NCI-H526 (cell line): ENCODE measurements at places on chromosomes 4 and X.

DNA sequence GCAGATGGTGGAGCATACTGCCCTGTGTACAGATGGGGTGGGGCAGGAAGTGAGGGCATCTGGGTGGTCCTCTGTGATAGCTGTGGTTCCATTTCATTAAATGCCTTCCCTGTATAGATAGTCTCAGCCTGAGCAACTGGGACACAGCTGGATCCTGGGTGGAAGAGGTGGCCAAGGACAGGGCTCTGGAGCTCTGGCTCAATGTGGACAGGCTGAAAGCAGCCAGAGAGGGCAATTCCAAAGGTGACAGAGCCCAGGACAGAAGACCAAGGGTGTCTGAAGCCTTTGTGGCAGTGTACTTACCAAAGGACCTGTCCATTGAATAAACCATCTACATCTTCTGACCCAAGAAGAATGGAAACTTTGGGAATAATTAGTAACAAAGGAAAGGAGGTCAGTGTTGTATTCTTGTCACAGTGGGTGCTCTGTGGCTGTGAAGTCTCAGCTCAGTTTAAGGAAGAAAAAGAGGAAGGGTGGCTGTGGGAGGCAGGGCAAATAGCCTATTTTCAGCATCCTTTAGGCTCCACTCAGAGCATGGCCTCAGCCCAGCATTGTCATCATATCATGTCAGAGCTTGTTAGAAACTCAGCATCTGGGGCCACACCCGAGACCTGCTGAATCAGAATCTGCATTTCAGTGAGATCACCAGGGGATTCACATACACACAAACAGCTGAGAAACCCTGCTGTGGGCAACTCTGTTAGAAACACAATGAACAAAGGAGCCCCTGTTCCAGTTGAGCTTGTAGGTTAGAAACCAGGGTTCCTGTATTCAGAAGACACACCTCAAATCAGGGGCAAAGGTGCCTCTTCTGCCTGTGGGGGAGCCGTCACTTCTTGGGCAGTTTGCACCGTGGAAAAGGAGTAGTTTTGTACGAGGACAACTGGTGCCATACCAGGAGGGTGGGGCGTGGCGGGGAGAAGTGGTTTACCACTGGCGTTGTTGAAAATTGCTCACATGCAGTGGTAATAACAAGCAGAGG is 168.6 kb downstream of the PTTG2 start:
- peak; percentile 12 for DNase-seq

GRCh38 chr4:30258949-30259348 is 461.2 kb upstream of the PCDH7 start:
- no peak for DNase-seq

DNA sequence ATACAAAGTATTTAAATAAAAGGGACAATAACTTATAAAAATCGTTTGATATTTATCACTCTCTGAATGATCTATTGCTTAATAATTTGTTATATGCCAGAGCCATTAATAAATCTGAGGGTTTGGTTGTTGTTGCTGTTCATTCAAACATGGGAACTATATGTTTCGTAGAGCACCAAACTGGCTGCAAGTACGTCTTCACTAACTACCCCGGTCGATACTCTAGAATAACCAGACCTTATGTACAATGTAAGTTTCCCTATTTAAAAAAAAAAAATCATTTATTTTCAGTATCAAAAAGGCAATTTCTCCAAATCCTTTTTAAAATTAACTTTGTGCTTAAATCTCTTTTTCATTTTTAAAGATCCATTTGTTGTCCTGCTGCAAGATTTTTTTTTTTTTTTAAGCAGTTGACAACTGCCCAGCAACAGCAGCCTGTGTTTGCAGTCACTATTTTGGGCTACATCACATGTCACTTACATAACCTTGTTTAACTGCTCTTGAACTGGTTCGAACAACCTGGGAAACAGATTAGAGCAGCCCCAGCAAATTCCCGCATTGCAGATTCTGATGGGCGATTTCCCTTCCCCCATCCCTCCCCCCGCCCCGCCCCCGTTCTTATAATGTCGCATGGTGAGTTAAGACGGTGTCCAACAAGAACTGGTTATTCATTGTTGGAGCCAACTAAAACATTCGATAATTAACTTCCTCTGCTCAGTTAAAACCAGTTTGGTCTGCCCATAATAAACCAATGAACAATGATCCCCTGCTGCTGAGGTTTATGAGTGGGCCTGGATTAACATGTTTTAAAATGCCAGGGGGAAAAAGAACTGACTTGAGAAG is 238.9 kb downstream of the NR3C2 start:
- no peak for DNase-seq

- DNase-seq, result peak; percentile 45
Observed at GRCh38 chrX:10725071-10725470, 104.7 kb upstream of the MID1 start.

GRCh38 chrX:47585273-47585672 is 3.0 kb downstream of the TIMP1 start:
- DNase-seq, result no peak

- no peak for DNase-seq
Observed at GRCh38 chr4:1490011-1490653, 83.9 kb upstream of the NKX1-1 start.

DNA sequence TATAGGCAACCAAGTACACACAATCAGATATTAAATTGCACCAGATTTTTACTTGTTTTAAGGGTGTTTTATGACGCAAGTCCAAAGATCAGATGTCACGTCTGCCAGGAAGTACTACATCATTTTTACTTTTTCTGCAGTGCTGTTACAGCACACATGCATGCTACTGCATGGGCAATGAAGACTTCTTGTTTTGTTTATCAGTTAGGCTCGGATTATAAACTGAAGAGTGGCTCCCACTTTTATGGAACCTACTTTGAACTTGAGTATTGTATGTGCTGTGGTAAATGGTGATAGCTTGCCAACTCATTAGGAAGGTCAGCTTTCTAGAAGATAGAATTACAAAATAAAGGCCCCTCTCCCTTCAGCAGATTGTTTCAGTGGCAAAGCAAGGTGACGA is 131.6 kb downstream of the CEP135 start:
- DNase-seq, result no peak
